ENCODE measurements at places on chromosomes 5 and 9. TPM values are rescaled to one million over a fixed set of nuclear protein-coding genes. Genes with fewer than 3 reads are reported as not detected.
A peak's percentile ranks its signal among the peaks of the same experiment; 100 is the strongest.

The MAP1B gene
- 14.0 TPM for total RNA-seq

The ARID3C gene
- total RNA-seq, result 0.16 TPM

The SPIN1 gene
- total RNA-seq, result 11.0 TPM

The ERAP2 gene
- total RNA-seq, result 3.0 TPM

The ZNF366 gene
- 3.4 TPM for total RNA-seq

The TDRD7 gene
- 5.1 TPM for total RNA-seq

The PCDHA2 gene
- total RNA-seq, result not detected

DNA sequence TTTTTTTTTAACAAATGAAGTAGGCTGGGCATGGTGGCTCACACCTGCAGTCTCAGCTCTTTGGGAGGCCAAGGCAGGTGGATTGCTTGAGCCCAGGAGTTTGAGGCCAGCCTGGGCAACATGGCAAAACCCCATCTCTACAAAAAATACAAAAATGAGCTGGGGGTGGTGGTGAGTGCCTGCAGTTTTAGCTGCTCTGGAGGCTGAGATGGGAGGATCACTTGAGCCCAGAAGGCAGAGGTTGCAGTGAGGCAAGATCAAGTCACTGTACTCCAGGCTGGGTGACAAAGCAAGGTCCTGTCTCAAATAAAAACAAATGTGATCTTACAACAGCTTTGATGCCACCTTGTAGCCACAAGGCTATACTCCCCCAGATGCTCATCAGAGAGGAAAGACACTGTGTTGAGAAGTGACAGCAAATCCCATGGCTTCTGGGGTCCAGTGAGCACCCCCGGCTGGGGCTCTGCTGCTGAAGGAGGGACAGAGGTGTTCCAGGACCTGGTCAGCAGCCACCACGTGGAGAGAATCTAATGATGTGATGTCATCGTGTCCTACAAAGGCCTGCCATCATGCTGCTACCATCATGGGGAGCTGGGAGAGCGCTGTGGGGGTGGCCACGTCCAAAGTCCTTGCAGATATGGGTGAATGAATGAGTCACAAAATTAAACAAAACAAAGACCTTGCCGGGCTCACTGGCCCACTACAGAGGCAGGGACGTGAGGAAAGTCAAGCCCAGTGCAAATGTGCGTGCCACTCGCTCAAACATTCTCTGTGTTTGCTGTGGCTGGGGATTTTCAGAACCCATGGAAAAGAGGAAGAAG, 60.7 kb downstream of the PRRT1B start:
- H3K4me3 ChIP-seq, result no peak overlapping the region
- peaks cover 37% of the 10 kb centered on the region for H3K4me1 ChIP-seq
- H3K27me3 ChIP-seq, result no peaks in the 10 kb centered on the region
- no peak overlapping the region for H3K27ac ChIP-seq

- H3K27ac ChIP-seq, result no peak overlapping the region
- no peaks in the 10 kb centered on the region for H3K36me3 ChIP-seq
- no peaks in the 10 kb centered on the region for H3K27me3 ChIP-seq
- H3K4me3 ChIP-seq, result no peak overlapping the region
- DNase-seq, result no peak
Observed at GRCh38 chr5:44312374-44312773, 76.8 kb downstream of the FGF10 start.

- peak; percentile 37 for DNase-seq
- no peaks in the 10 kb centered on the region for H3K36me3 ChIP-seq
- no peaks in the 10 kb centered on the region for H3K4me1 ChIP-seq
- no peak within 1 kb of the TSS for H3K27ac ChIP-seq
Observed at GRCh38 chr5:1008451-1009358, at the start of gene NKD2. TSS of gene NKD2 (plus strand) at chr5:1008802. CDS start at chr5:1009058, 256 bp downstream.

- H3K27me3 ChIP-seq, result no peaks in the 10 kb centered on the region
- DNase-seq, result no peak
- H3K4me1 ChIP-seq, result peaks cover 40% of the 10 kb centered on the region
- peak overlapping the region; percentile 30 for H3K27ac ChIP-seq
Observed at GRCh38 chr5:150593593-150593992, 46.9 kb upstream of the SYNPO start.

- peaks cover 3% of the 10 kb centered on the region for H3K36me3 ChIP-seq
- no peaks in the 10 kb centered on the region for H3K4me1 ChIP-seq
- no peak for DNase-seq
- no peak overlapping the region for H3K27ac ChIP-seq
Observed at GRCh38 chr9:130626249-130626996, 38.0 kb upstream of the PRDM12 start.

DNA sequence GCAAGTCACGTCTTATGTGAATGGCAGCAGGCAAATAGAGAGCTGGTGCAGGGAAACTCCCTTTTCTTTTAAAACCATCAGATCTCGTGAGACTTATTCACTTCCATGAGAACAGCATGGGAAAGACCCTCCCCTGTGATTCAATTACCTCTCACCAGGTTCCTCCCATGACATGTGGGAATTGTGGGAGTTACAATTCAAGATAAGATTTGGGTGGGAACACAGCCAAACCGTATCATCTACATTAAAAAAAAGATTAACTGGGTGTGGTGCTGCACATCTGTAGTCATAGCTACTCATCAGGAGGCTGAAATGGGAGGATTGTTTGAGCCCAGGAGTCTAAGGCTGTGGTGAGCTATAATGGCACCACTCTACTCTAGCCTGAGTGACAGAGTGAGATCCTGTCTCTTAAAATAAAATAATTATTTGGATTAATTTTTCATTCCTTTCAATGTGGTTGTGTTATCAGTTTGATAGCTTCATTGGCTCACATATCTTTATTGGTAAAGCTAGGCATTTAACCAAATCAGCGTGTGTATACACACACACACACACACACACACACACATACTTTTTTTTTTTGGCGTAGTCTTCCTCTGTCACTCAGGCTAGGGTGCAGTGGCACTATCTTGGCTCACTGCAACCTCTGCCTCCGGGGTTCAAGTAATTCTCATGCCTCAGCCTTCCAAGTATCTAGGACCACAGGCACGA, 21.8 kb downstream of the DENND4C start:
- no peaks in the 10 kb centered on the region for H3K36me3 ChIP-seq
- H3K27me3 ChIP-seq, result no peaks in the 10 kb centered on the region
- peaks cover 7% of the 10 kb centered on the region for H3K4me1 ChIP-seq

GRCh38 chr5:119022017-119022745, 33.8 kb upstream of the DTWD2 start:
- no peaks in the 10 kb centered on the region for H3K36me3 ChIP-seq
- no peak for DNase-seq
- no peak overlapping the region for H3K4me3 ChIP-seq
- H3K4me1 ChIP-seq, result no peaks in the 10 kb centered on the region
- H3K27me3 ChIP-seq, result no peaks in the 10 kb centered on the region

GRCh38 chr5:124289130-124289529, 457.3 kb downstream of the ZNF608 start:
- H3K4me3 ChIP-seq, result no peak overlapping the region
- no peak for DNase-seq
- H3K4me1 ChIP-seq, result no peaks in the 10 kb centered on the region

- DNase-seq, result no peak
- H3K4me1 ChIP-seq, result no peaks in the 10 kb centered on the region
- H3K36me3 ChIP-seq, result no peaks in the 10 kb centered on the region
- peaks cover 3% of the 10 kb centered on the region for H3K27me3 ChIP-seq
- H3K27ac ChIP-seq, result no peak overlapping the region
- H3K4me3 ChIP-seq, result no peak overlapping the region
Observed at GRCh38 chr5:113371721-113372196, 63.0 kb downstream of the TSSK1B start.

GRCh38 chr9:126515001-126515872, 98.5 kb upstream of the LMX1B start:
- H3K36me3 ChIP-seq, result no peaks in the 10 kb centered on the region
- no peaks in the 10 kb centered on the region for H3K4me1 ChIP-seq
- H3K27me3 ChIP-seq, result no peaks in the 10 kb centered on the region
- no peak overlapping the region for H3K27ac ChIP-seq
- no peak overlapping the region for H3K4me3 ChIP-seq

DNA sequence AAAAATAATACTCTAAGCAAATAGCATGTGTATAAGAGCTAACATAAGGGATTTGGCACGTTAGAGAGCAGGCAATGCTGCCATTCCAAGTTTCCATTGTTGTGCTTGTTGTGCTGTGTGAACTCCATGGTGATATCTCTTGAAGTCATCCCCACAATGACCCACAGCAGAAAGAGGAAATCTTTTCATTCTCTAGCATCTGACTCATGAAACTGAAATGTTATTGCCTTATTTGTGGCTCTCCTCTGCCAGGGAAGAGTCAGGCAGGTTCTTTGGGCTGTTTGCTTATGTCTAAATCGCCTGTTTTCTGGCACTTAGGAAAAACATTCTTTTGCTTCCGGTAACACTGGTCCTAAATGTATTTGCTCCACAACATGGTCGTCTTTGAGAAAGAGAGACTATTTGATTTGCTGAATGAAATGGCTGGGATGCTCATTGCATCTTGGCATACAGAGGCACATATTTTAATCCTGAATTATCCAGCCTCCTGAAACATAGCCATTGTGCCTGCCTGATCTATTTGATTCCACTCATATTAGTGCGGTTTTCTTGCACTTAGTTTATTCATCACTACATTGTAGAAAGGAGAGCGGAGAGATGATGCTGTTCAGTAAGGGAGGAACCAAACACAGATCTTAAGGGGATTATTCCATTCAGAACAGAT, 188.8 kb downstream of the CSNK1G3 start:
- no peaks in the 10 kb centered on the region for H3K27me3 ChIP-seq
- H3K4me1 ChIP-seq, result peaks cover 6% of the 10 kb centered on the region

- no peaks in the 10 kb centered on the region for H3K36me3 ChIP-seq
- no peaks in the 10 kb centered on the region for H3K4me1 ChIP-seq
Observed at GRCh38 chr5:143442385-143442784, 38.9 kb upstream of the NR3C1 start.

DNA sequence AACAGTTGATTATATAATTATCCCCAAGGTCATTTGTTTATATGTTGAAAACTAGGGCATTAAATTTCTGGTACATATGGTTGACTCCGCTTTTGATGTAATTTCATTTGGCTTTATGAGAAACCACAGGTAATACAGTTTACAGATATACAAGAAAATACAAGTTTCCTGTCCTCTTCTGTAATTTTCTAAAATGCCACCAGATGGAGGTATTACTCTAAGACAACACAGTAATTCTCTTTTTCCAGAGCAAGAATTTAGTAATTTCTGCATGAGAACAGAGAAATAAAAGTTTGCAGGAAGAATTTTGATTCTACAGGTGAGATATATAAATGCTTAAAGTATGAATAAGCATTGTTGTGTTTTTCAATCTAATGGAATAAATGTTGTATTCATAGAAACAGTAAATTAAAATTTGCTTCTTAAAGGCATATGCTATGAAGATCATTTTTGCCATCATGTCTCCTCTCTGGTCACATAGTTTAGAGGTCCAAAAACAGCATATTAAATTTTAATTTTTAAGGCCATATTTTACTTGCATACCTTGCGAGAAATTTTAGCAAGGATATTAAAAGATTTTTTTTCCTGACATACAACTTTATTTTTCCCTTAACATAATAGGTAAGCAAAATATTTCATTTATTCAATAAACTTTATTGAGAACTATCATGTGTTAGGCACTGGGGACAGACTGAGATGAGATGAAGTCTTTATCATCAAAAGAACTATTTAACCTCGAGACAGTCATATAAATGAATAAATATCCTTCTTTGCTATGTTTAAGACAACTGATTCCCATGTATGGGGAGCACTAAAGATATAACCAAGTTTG, 22.7 kb downstream of the CHD1 start:
- H3K36me3 ChIP-seq, result no peaks in the 10 kb centered on the region
- DNase-seq, result no peak
- H3K27ac ChIP-seq, result no peak overlapping the region
- H3K4me1 ChIP-seq, result peaks cover 18% of the 10 kb centered on the region
- no peaks in the 10 kb centered on the region for H3K27me3 ChIP-seq
- no peak overlapping the region for H3K4me3 ChIP-seq

GRCh38 chr9:115250621-115251032, 132.7 kb upstream of the TNC start:
- no peak for DNase-seq
- H3K4me3 ChIP-seq, result no peak overlapping the region
- no peaks in the 10 kb centered on the region for H3K27me3 ChIP-seq
- H3K36me3 ChIP-seq, result no peaks in the 10 kb centered on the region

DNA sequence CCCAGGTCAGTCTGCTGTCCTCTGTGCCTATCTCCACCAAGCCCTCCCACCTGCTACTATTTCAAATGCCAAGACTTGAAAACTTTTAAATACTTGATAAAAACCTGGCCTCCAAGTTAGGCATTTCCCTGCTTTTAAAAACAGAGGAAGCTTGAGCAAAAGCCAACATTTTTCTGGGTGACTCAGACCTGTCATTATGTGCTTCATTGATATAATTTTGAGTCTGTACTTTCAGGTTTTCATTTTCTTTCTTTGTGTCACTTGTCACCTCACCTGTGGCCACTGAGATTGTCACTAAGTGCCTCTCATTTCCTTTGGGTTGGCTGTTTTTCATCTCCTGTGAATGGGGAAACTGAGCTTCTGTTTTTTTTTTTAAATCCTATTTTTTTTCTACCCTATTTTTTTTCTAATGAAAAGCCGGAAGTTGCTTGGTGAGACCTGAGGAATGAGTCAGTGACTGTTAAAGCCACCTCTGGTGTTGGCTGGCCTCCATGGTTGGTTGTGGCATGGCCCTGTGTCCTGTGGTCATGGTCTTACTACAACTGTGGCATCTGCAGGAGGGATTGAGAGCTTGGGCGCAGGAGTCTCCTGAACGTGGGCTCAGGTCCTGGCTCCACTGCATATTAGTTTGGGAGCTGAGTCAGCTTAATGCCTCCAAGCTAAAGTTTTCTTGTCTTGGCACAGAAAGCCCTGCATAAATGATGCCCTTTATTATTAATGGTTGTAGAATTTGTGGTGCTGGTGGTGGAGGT, 56.7 kb downstream of the ARHGAP26 start:
- no peaks in the 10 kb centered on the region for H3K36me3 ChIP-seq
- H3K27ac ChIP-seq, result no peak overlapping the region
- H3K27me3 ChIP-seq, result no peaks in the 10 kb centered on the region
- no peak overlapping the region for H3K4me3 ChIP-seq
- no peak for DNase-seq

GRCh38 chr5:144941-145340, 46.4 kb upstream of the LRRC14B start:
- no peak overlapping the region for H3K4me3 ChIP-seq
- no peaks in the 10 kb centered on the region for H3K4me1 ChIP-seq
- DNase-seq, result no peak
- H3K36me3 ChIP-seq, result no peaks in the 10 kb centered on the region
- no peaks in the 10 kb centered on the region for H3K27me3 ChIP-seq
- no peak overlapping the region for H3K27ac ChIP-seq

GRCh38 chr5:174550026-174550425, 174.4 kb upstream of the MSX2 start:
- peaks cover 6% of the 10 kb centered on the region for H3K27me3 ChIP-seq
- no peaks in the 10 kb centered on the region for H3K4me1 ChIP-seq
- no peak overlapping the region for H3K4me3 ChIP-seq
- no peak overlapping the region for H3K27ac ChIP-seq

- H3K36me3 ChIP-seq, result no peaks in the 10 kb centered on the region
- no peaks in the 10 kb centered on the region for H3K27me3 ChIP-seq
- no peak for DNase-seq
- peaks cover 6% of the 10 kb centered on the region for H3K4me1 ChIP-seq
Observed at GRCh38 chr9:72048850-72049249, 11.6 kb downstream of the C9orf57 start.

- no peaks in the 10 kb centered on the region for H3K4me1 ChIP-seq
- H3K36me3 ChIP-seq, result no peaks in the 10 kb centered on the region
- H3K27ac ChIP-seq, result no peak overlapping the region
Observed at GRCh38 chr5:176697267-176697933, 50.1 kb downstream of the TSPAN17 start.

All from psoas muscle (tissue), 8 donors.